ENCODE measurements at places on chromosomes 12 and 14.

- peak; percentile 83 for DNase-seq
These were observed at the start of gene TUBA1C for GRCh38 chr12:49264873-49265792. TSS of gene TUBA1C (plus strand) at chr12:49265082. CDS start at chr12:49265182, 100 bp downstream.

DNA sequence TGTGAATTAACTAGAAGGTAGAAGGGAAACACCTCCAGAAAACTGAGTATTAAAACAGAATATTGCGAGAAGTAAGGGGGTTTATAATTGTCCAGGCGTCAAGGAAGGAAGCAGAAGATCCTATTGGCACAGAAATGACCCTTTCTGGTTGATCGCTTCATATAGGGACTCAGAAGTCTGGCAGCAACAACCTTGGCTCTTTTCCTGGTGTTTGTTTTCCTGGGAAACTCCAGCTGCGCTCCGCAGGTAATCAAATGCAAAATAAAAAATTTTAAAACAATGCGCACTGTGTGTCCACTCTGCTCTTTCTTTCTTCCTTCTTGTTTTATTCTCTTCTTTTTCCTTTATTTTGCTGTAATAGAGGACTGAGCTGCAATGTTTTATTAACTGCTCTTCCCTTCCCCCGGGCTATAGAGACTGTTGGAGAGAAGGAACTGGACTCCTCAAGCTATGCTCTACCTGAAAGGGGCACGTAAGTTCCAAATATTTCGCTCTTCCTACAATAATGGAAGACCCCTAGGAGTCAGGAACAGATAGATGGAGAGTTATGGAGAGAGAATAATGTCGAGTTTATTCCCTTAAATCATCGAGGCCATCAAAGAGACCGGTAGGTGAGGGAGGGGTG is 737 bp downstream of the SPX start:
- DNase-seq: peak; percentile 35

GRCh38 chr12:11904124-11904523 is 166.6 kb upstream of the BCL2L14 start:
- DNase-seq: no peak

DNA sequence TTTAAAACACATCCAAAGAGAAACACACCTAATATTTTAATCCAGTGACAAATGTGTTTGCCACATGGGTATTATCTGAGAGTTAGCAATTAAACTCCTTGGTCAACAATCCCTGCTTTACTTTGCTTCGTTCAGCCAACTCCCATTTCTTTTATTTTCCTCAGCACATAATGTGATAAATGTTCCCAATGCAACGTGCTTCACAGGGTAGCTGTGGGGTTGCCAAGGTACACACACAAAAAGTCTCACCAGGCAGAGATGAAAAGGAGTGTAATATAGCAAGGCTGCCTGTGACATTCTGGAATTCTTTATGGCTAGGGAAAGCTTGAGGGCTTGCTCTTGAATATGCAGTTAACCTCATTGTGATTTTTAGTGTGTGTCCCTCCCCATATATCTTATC is 208.0 kb upstream of the DIO2 start:
- no peak for DNase-seq

DNA sequence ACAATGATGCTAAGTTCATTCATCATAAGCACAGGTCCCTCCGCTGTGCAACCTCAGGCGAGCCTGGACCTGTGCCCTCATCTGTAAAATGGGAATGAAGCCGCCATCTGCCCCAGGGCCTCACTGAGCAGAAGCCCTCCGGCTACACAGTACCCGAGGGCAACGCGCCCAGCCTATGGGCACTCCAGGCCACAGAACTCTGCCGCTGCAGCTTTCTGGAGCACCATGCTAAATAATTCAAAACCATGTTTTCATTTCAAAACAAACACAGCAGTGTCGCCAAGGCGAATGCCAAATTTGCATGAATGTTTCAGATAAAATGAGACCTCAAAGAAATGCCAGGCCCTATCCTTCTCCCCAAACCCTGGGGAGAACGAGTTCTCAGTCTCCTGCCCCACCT is 4.0 kb downstream of the NCOR2 start:
- DNase-seq: no peak

DNA sequence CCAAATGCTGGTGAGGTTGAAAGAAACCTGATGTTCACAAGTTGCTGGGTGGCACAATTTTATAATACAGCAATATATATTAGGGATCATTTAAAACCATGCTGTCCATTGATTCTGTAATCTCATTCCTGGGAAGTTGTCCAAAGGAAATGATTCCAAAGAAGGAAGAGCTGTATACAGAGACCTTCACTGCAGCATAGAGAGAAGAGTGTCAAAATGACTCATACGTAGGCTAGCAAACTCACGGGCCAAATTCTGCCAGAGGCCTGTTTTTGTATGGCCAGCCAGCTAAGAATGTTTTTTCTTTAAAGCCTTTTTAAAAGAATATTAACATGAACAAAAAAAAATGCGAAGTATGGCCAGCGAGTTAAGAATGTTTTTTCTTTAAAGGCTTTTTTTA is 69.2 kb upstream of the MED13L start:
- no peak for DNase-seq

DNA sequence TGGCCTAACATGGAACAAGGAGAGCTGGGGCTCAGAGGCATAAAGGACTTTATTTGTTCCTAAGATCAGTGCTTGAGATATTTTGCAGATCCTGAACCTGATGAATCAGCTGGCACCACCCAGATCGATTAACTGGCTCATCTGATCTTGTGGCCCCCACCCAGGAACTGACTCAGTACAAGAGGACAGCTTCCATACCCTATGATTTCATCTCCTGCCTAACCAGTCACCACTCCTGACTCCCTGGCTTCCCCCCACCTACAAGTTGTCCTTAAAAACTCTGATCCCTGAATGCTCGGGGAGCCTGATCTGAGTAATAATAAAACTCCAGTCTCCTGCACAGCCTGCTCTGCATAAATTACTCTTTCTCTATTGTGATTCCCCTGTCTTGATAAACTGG is 5.1 kb downstream of the C12orf56 start:
- no peak for DNase-seq

GRCh38 chr14:66739826-66740225 is 231.9 kb downstream of the GPHN start:
- DNase-seq: no peak

- DNase-seq: no peak
These were observed 36.6 kb upstream of the KRT77 start for GRCh38 chr12:52739963-52740362.

GRCh38 chr14:47252802-47253201 is 422.6 kb downstream of the MDGA2 start:
- no peak for DNase-seq

DNA sequence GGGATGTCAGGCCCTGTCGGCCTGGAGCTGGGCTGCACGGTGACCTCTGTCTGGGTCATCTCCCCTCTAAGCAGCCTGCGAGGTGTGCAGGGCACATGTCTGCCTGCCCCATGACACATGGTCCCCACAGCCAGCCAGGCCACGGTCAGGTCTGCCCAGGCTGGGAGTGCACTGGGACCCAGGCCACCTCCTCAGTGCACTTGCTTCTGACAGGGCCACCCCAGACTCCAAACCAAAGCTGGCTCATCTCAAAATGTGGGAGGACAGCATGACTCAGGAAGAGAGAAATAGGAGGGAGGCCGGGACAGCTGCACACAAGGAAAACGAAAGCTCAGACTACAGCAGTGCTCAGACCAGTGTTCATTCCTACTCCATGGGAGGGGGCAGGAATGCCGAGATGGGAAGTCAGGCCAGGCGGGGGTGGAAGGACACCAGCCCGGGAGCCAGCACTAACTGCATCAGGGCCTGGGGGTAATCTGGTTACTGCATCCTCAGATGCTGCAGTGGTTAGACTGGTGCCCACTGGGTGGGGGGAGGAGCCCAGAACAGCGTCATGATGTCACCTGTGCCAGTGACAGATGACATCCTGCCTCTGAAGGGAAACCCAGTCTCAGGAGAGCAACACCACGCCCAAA is 4.0 kb downstream of the P2RX2 start:
- no peak for DNase-seq

- no peak for DNase-seq
These were observed 10.5 kb downstream of the ARG2 start for GRCh38 chr14:67630186-67630585.

DNA sequence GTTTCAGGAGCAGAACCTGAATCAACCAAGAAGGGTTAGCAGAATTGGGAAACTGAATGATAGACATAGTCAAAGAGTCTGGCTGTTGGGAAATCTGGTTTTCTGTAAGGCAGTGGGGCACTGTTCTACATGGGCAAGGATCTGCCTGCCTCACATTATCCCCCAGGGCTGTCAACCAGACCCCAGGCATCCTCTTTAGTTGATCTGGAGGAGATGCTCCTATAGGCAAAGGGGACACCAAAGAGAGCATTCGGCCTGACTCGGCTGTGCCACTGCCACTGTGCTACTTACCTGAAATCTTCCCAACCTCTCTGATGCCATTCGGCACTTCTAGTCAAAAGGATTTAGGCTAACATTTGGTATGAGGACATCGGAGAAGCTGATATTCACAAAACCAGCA is 4.1 kb downstream of the ISCU start:
- no peak for DNase-seq

- DNase-seq: no peak
These were observed 177.3 kb upstream of the PLXNC1 start for GRCh38 chr12:93970900-93971688.

GRCh38 chr12:47736216-47736615 is 10.9 kb upstream of the ENDOU start:
- no peak for DNase-seq

- DNase-seq: no peak
These were observed 158.7 kb downstream of the SYT1 start for GRCh38 chr12:79023261-79023660.

- DNase-seq: no peak
These were observed 24.3 kb upstream of the PLEK2 start for GRCh38 chr14:67436006-67436866.

DNA sequence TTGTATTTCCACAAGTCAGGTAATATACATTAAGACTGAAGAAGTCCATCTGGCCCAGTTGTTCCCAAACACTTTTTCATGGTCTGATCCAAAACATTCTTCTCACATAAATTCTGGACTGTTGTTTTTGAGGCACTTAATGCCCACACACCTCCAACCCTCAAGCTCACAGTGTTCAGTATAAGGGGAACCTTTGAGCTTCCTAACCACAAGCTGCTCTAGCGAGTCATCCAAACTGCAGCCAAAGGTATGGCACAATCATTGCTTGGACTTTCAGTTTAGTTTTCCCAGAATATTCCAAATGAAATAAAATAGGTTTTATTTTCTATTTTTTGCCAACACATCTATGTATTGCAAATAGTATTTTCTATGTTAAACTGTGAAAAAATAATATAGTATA is 103.0 kb downstream of the PUS7L start:
- DNase-seq: no peak

GRCh38 chr12:105120551-105120950 is 13.0 kb downstream of the WASHC4 start:
- no peak for DNase-seq

DNA sequence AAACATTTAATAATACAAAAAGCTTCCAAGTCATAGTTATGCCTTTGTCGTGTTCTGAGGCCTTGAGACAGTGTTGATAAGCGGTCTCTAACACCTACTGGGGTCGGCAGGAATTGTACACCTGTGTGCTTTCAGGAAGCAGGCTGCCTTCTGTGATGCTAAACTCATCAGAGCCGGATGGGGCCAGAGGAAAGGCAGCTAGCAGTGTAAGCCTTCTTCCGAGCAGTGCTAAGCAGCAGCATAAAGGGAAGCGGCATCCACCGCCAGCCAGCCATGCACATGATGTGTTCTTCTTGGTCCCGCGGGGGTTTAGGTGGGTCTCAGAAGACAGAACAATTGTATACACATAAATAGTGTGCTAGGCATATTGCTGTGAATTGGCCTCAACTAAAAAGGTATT is 159.3 kb downstream of the SLC15A4 start:
- DNase-seq: no peak
